ENCODE measurements at places on chromosomes 2 and 18.

GRCh38 chr2:216189410-216189809, 80.3 kb downstream of the XRCC5 start:
- no peak for DNase-seq

- DNase-seq, result no peak
These were observed 881.0 kb downstream of the CPS1 start for GRCh38 chr2:211437396-211437795.

DNA sequence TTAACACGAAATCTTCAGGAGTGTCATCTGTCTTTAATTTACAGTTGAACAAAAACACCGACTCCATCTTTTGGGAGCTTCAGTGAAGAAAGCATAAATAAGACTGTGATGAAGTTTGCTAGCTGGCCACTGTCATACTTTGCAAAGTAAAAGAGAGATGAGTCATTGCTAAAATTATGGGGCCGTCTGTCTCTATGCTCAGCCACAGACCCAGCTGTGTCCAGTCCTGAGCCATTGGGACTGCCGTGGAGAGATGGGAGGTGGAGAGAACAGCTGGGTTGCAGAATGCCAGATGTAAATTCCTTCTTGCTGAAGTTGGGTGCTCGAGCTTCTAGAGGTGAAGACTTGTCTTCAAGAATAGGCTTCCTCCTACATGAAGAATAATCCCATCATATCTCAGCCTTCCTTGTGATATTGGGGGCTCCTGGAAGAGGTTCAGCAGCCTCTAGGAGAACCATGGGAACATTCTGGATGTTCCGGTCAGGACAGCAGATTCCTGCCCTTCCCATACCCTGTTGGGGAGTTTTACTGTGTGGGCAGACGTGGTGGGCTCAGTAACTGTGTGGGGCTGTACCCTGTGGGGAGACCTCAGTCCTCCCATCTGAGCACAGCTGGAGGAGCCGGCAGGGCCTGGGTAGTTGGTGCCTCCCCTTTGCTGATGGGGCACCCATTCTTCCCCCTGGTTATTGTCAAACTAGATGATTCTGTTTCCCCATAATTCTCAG, 71.1 kb downstream of the LDLRAD4 start:
- no peak for DNase-seq

DNA sequence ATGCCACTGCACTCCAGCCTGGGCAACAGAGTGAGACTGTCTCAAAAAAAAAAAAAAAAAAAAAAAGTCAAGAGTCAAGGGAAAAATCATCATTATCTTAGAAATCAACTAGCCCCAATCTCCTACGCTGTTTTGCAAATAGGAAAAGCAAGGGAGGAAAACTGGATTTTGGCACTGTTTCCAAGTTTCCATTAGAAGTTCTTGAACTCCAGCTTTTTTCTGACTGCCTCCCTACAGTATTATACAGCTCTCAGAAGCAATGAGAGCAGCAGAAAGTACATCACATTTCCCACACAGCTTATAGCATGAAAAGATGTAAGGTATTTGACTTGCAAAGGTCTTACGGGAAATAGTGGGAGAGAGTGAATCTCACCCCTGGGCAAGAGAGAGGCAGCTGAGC, 127.8 kb downstream of the OSR1 start:
- no peak for DNase-seq

- DNase-seq, result no peak
These were observed 839 bp upstream of the GPR148 start for GRCh38 chr2:130728007-130728454.

DNA sequence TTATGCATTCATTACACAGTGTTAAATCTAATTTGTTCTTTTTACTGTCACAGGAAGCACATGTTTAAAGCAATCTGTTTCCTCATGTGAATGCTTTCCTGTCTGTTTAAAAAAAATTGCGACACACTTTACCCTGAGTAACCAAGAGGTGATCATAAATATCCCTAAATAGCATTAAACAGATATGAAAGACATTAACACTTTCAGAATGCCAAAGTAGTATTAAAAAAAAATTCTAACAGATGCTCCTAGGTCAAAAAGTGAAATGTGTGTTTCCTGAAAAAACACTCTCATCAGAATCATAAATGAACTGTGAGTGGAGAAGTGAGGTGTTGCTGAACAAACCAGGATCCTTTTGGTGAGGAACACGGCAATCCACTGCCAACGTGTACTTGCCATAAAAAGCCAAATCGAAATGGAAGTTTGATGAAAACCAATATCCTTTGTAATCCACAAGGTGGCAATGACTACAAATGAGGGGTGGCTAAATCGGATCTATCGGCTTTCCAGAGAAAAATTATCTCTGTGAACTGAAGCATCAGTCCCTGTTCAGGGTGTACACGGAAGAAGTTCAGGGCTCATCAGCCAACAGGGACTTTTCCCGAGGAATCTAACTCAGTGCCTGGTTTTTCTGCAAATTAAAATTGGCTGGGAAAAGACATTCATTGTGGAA, 248.9 kb downstream of the TCF4 start:
- DNase-seq, result no peak

DNA sequence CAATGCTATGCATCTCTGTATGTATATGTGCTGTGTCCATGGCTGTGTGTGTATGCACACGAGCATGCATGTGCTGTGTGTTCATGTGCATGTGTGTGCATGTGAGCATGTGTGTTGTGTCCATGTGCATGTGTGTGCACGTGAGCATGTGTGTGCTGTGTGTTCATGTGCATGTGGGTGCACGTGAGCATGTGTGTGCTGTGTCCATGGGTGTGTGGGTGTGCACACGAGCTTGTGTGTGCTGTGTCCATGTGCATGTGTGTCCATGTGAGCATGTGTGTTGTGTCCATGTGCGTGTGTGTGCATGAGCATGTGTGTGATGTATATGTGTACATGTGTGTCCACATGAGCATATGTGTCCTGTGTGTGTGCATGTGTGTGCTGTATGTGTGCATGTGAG, 414.4 kb upstream of the SALL3 start:
- DNase-seq, result no peak

GRCh38 chr2:173602153-173602795, 247.6 kb downstream of the CDCA7 start:
- no peak for DNase-seq

GRCh38 chr18:77250926-77251729, 1.5 kb downstream of the GALR1 start:
- DNase-seq, result no peak

Measured in ureter (tissue), 1 donor.